ENCODE measurements at places on chromosomes 6 and 20. TPM values are rescaled to one million over a fixed set of nuclear protein-coding genes. Genes with fewer than 3 reads are reported as not detected.

Gene RBPJL
- total RNA-seq, result not detected

Gene FERMT1
- 0.29 TPM for total RNA-seq

DNA sequence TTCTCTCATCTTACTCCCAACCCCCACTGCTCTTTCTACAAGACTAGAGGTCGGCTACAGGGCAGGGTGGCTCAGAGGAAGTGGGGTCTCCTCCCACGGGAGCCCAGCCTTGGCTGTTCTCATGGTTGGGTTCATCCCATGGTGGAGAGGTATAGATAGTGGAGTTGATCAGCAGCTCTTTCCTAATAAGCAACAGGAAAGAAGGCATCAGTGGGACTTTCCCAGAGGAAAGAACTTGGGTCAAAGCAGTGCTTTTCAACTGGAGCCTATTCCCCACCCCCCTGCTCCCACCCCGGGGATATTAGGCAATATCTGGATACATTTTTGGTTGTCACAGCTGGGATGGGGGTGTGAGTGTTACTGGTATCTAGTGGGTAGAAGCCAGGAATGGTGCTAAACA is 200.9 kb downstream of the NFATC2 start:
- no peak overlapping the region for H3K4me3 ChIP-seq
- no peaks in the 10 kb centered on the region for H3K4me1 ChIP-seq
- peaks cover 13% of the 10 kb centered on the region for H3K36me3 ChIP-seq
- no peak for DNase-seq
- H3K27me3 ChIP-seq, result peaks cover 2% of the 10 kb centered on the region

- H3K4me3 ChIP-seq, result no peak overlapping the region
- no peak overlapping the region for H3K27ac ChIP-seq
- H3K36me3 ChIP-seq, result no peaks in the 10 kb centered on the region
- no peak for DNase-seq
Observed at GRCh38 chr20:32577657-32578056, 7.5 kb downstream of the NOL4L start.

DNA sequence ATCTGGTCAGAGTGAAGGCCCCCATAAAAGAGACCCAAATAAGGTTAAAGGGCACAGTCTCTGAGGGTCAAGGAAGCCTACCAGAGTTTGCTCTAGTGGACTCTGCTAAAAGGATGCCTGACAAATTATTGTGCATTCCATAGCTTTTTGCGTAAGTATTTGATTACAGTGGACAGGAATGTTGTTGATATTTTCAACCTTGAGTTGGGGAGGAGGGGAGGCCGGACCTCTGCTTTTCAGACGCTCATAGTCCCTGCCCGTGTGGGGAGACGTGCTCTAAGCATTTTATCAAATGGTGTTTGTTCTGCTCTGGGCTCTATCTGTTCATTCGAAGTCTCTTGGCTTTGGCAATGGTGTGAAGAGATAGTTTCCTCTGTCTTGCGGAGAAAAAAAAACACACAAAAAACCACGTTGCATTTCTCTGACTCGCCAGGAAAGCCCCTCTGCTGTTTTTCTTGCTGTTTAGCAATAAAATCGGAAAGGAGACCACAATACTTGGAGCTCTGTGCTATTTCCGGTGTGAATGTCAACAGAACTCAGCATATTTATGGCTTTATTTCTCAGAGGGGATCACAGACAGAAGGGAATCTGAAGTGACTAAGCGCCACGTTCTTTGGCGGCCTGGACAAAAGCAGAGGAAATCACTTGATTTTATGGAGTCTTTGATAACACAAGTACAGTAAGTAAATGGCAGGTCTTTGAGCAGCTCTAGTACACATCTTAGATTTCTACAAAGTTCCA is 159.8 kb downstream of the ZFP64 start:
- H3K4me1 ChIP-seq, result peaks cover 5% of the 10 kb centered on the region

GRCh38 chr20:59811681-59812171 is 121.7 kb downstream of the SYCP2 start:
- no peak for DNase-seq
- H3K27me3 ChIP-seq, result peaks cover 3% of the 10 kb centered on the region
- no peak overlapping the region for H3K27ac ChIP-seq
- H3K4me1 ChIP-seq, result peaks cover 21% of the 10 kb centered on the region

DNA sequence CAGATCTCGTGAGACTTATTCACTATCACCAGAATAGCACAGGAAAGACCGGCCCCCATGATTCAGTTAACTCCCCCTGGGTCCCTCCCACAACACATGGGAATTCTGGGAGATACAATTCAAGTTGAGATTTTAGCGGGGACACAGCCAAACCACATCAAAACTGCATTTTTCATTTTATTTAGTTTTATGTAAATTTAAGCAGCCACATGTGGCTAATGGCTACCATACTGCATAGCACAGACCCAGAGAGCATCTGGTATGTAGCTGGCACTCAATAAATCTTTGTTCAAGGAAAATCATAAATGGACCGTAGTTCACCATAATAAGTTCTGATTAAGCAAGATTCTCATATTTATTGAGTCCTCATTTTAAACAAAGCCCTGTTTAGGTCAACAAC is 15.3 kb downstream of the GFOD1 start:
- H3K36me3 ChIP-seq, result no peaks in the 10 kb centered on the region
- H3K27ac ChIP-seq, result no peak overlapping the region
- peaks cover 21% of the 10 kb centered on the region for H3K4me1 ChIP-seq
- no peak overlapping the region for H3K4me3 ChIP-seq
- peaks cover 4% of the 10 kb centered on the region for H3K27me3 ChIP-seq

DNA sequence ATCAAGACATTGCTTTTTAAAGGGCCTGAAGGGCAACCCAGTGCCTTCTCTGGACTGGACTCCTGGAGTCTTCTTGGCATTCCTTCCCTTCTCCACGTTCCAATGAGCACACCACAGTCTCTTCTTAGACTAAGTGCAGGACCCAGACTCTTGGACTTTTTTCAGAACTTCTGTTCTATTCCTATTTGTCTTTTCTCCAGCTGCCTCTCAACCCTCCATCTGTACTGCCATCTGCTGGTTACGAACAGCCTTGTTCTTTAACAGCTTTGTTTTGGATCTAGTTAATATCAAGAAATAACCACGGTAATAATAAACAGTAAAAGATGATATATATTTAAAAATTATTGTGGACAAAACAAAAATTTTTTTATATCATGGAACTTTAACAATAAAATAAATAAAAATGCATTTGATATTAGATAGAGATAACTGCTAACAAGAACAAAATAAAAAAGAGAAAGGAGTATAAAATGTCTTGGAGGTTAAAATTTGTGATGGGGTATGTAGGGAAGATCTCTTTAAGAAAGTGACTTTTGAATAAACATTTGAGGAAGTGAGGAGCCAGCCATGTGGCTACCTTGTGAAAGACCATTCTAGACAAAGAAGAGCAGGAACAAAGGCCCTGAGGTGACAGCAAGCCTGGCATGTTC is 105.1 kb upstream of the HCRTR2 start:
- no peaks in the 10 kb centered on the region for H3K27me3 ChIP-seq
- no peak overlapping the region for H3K4me3 ChIP-seq
- DNase-seq, result peak; percentile 25
- no peaks in the 10 kb centered on the region for H3K36me3 ChIP-seq
- no peaks in the 10 kb centered on the region for H3K4me1 ChIP-seq

GRCh38 chr6:110476046-110476849 is at the start of gene SLC22A16:
SLC22A16 (minus strand) TSS chr6:110476613; CDS start chr6:110476574, 39 bp downstream.
- no peak within 1 kb of the TSS for H3K27ac ChIP-seq
- DNase-seq, result peak; percentile 50
- H3K4me3 ChIP-seq, result peak within 1 kb of the TSS; percentile 73
- peaks cover 4% of the 10 kb centered on the region for H3K27me3 ChIP-seq

Gene HLA-DRB5
- total RNA-seq, result not detected

Gene POM121L2
- total RNA-seq, result not detected

GRCh38 chr6:167073679-167074274 is 49.1 kb upstream of the CCR6 start:
- H3K36me3 ChIP-seq, result peaks cover 11% of the 10 kb centered on the region
- peaks cover 2% of the 10 kb centered on the region for H3K27me3 ChIP-seq
- H3K27ac ChIP-seq, result no peak overlapping the region
- H3K4me3 ChIP-seq, result no peak overlapping the region
- H3K4me1 ChIP-seq, result no peaks in the 10 kb centered on the region

GRCh38 chr6:26243132-26243531 is 121.9 kb upstream of the BTN3A2 start:
- H3K27me3 ChIP-seq, result peaks cover 4% of the 10 kb centered on the region
- H3K36me3 ChIP-seq, result no peaks in the 10 kb centered on the region
- no peaks in the 10 kb centered on the region for H3K4me1 ChIP-seq
- H3K27ac ChIP-seq, result no peak overlapping the region
- DNase-seq, result no peak

Gene MCUR1
- 14.1 TPM for total RNA-seq

Gene PACRG
- total RNA-seq, result not detected

DNA sequence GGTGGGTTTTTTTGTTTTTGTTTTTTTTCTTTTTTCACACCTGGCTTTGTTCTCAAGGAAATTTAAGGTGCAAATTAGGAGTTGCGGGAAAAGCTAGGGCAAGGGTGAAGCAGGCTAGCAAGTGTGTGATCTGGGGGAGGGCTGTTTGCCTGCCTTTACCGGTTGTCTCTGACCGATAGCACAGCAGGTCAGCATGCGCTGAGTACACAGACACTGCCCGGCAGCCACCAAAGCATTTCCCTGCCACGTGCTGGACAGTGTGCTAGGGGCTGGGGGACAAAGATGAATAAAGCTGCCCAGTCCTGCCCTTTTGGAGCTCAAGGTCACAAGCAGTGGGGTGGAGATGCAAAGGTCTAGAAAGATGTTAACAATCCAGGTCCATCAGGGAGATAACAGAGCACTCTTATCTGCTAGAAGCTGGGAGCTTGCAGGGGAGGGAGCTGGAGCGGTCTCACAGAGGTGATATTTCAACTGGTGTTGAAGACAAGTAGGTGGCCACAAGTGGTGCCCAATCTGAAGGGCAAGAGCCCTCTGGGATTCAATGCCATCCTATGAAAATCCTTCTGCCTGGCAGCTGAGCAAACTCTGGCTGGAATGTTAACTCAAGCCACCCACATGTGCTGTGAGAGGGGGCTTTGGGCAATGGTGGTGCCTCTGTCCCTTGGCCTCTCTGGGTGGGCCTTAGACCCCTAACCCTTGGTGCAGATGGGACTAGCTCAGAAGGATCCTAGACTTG is 24.5 kb downstream of the TTBK1 start:
- H3K4me1 ChIP-seq, result peaks cover 26% of the 10 kb centered on the region
- H3K36me3 ChIP-seq, result no peaks in the 10 kb centered on the region
- H3K27ac ChIP-seq, result peak overlapping the region; percentile 60
- H3K4me3 ChIP-seq, result no peak overlapping the region

Gene RAD21L1
- total RNA-seq, result not detected

DNA sequence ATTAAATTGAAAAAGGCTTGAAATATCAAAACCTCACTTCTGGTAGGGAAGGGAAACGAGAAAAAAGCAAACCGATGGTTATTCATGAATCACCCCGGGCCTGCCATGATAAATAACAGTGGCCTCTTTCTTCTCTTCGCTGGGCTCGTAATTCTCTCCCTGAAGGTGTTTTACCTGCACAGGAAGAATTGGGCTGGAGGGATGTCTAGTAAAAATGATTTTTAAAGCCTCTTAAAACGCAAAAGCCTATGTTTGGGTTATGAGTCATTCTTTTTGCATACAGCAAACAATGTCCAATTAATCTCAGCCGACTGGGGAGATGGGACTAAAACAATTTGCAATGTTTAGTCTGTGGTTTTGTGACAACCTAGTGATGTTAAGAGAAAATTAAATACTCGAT is 16.8 kb downstream of the LINC00237 start:
- no peak overlapping the region for H3K4me3 ChIP-seq
- DNase-seq, result no peak
- H3K27ac ChIP-seq, result no peak overlapping the region
- H3K4me1 ChIP-seq, result peaks cover 5% of the 10 kb centered on the region
- no peaks in the 10 kb centered on the region for H3K27me3 ChIP-seq

- H3K27me3 ChIP-seq, result peaks cover 8% of the 10 kb centered on the region
- peaks cover 10% of the 10 kb centered on the region for H3K36me3 ChIP-seq
- H3K27ac ChIP-seq, result peak overlapping the region; percentile 94
- peaks cover 13% of the 10 kb centered on the region for H3K4me1 ChIP-seq
- peak; percentile 59 for DNase-seq
Observed at GRCh38 chr6:3259491-3259958, 778 bp downstream of the PSMG4 start.

Gene RSPH4A
- 0.98 TPM for total RNA-seq

GRCh38 chr20:62018437-62019143 is 47.1 kb downstream of the TAF4 start:
- no peaks in the 10 kb centered on the region for H3K36me3 ChIP-seq
- peaks cover 5% of the 10 kb centered on the region for H3K27me3 ChIP-seq
- H3K27ac ChIP-seq, result no peak overlapping the region
- no peak for DNase-seq
- peaks cover 35% of the 10 kb centered on the region for H3K4me1 ChIP-seq

DNA sequence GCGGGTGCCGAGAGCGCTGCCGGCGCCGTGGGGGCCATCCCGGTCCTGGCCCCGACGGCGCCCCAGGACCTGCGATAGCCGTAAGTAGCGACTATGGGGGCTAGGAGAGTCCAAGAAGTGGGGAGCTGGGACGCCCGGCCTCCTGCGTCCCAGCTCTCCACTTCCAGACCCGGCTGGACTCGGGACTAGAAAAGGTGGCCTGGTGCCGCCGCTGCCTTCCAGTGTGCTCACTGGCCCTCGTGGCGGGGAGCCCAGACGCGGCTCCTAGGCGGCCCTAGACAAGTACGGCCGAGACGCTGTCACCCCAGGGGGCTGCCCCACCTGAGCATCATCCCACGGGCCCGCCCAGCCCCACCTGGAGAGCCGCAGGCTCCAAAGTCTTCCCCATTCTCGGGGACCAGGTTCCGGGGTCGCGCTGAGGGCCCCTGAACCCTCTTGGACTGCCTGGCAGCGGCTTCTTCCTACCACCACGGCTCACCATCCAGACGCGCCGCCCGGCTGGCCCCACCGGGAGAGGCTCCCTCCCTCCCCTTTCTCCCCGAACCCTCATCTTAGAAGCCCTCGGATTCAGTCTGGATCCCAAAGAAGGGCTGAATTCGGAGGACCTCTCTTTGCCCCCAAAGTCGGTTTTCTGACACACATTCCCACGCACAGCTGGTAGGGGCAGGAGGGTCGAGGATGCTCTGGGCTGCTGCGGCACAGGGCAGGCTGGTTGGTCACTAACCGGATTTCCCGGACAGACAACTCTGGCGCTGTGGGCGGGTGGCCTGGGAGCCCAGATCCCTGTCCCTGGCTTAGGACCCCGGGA is 870 bp upstream of the MDFI start:
- H3K27me3 ChIP-seq, result peaks cover 34% of the 10 kb centered on the region
- peaks cover 15% of the 10 kb centered on the region for H3K4me1 ChIP-seq
- no peak overlapping the region for H3K27ac ChIP-seq
- H3K36me3 ChIP-seq, result no peaks in the 10 kb centered on the region

GRCh38 chr6:25303254-25303653 is 24.1 kb downstream of the CARMIL1 start:
- no peak overlapping the region for H3K4me3 ChIP-seq
- no peak for DNase-seq
- peaks cover 5% of the 10 kb centered on the region for H3K36me3 ChIP-seq
- peaks cover 4% of the 10 kb centered on the region for H3K27me3 ChIP-seq
- peaks cover 20% of the 10 kb centered on the region for H3K4me1 ChIP-seq

GRCh38 chr6:10431423-10432164 is 16.7 kb upstream of the TFAP2A start:
- H3K36me3 ChIP-seq, result no peaks in the 10 kb centered on the region
- DNase-seq, result no peak
- no peak overlapping the region for H3K4me3 ChIP-seq
- H3K27me3 ChIP-seq, result no peaks in the 10 kb centered on the region
- no peaks in the 10 kb centered on the region for H3K4me1 ChIP-seq
- no peak overlapping the region for H3K27ac ChIP-seq

GRCh38 chr6:53530346-53530745 is 14.6 kb downstream of the GCLC start:
- H3K27ac ChIP-seq, result no peak overlapping the region
- H3K27me3 ChIP-seq, result no peaks in the 10 kb centered on the region
- no peak overlapping the region for H3K4me3 ChIP-seq
- peaks cover 4% of the 10 kb centered on the region for H3K4me1 ChIP-seq
